Dermis blood vessel endothelial cell (primary cell): ENCODE measurements at places on chromosomes 4 and X. TPM values are rescaled to one million over a fixed set of nuclear protein-coding genes. Genes with fewer than 3 reads are reported as not detected.

DNA sequence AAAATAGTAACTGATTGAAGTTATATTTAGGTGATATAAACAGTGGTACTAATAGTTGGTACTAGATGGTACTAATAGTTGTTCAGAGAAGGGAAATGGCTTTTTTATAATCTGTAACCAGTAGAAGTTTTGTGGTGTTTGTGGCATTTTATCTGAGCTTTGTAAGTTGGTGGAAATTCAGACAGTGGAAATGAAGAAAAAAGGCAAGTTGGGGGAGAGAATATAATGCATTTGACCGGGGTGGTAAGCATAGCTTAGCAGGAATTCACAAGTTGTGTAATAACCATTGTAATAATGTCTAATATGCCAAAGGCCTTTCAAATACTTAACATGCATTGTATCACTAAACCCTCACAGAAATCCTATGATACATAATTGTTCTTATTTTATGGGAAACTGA lies 36.3 kb downstream of the DTHD1 start:
- no peak for DNase-seq

DNA sequence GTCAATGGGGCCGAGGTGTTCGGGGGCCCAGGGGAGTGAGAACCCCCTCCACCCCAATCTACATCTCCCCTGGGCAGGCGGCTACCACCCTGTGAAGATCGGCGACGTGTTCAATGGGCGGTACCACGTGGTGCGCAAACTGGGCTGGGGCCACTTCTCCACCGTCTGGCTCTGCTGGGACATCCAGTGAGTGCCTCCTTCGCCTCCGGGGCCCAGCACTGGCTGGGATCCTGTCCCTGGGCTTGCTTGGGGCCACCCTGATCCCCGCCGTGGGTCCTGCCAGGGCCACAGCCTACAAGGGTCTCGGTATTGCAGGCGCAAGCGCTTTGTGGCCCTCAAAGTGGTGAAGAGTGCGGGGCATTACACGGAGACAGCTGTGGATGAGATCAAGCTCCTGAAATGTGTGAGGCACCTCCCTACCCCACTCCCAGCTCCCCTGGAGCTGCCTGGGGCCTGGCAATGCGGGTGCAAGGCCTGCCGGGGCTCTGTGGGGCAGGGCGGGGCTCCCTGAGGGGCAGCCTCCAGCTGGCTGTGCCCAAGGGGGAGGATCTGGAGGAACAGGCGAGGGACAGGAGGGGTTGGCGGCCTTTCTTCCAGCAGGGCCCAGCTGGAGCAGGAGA lies 697 bp downstream of the SRPK3 start:
- no peak for DNase-seq

DNA sequence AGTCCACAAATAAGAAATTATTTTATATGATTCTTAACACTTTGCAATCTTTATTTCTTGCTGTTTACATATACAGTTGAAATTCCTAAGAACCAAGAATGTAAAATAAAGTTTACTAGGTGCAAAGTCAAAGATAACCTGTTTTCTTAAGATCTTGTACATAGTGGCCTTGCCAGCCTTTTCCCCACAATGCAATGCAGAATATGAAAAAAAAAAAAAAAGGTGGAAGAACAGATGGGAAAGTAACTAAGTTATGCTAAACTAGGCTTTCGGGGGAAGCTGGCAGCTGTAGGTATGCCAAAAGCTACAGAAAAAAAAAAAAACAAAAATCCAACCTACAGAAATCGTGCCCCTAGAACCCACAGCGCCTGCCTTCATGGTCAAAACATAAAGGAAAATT lies 1588.4 kb downstream of the STIM2 start:
- DNase-seq = no peak

DNA sequence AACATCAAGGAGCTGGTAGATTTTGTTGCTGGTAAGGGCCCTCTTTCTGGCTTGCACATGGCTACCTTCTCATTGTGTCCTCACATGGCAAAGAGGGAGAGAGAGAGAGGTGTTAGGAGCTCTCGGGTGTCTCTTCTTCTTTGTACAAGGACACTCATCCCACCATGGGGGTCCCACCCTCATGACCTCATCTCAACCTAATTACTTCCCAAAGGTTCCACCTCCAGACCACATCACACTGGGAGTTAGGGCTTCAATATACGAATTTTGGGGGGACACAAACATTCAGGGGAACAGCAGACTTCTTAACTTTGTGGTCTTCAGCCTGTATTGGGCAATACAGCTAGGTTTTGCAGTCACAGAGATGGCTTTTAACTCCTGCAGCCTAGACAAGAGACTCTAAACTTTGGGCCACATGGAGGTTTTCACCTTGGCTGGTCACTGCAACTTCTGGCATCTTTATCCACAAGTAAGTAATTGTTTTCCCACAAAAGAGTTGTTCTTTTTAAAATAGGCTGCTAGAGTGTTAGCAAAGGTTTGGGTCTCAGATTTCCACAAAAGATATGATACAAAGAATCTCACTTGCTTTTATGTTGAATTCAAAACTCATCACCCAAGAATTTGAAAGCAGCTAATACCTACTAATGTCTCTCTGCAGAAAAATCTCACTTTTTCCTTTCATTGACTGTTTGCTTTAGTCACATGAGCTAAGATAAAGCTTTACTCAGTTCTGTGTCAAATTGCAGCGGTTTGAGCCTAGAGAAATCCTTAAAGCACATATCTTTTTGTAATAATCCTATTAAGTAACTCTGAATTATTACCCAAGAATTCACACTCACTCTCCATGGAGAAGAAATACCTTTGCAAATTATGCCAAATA lies 39.6 kb upstream of the BBS12 start:
- no peak for DNase-seq

DNA sequence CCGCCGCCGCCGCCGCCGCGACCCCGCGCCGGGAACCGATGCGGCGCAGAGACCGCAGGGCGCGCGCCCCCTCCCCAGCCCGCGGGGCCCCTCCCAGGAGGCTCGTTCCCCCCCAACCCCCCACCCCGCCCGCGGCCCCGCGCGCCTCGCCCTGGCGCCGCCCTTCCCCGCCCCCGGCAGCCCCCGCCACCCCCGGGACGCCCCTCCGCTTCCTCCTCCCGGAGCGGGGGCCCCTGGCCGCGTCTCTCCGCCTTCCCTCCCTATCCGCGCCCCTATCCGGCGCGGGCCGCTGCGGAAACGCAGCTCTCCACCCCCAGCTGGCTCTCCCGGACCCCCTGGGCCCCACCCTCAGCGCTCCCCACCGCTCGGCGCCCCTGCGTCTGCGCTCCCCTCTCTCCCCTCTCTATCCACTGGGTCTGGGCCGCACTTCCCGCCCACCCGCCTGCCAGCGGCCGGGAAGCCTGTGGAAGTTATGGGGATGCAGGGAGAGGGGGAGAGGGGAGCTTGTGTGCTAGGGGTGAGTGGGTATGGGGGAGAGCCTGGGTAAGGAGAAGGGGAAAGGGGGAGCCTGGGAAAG lies at the start of gene TMEM271:
TSS of gene TMEM271 (minus strand) at position 51 of the 577 bp plus-strand sequence. CDS start 233 bp downstream, outside the sequence.
- DNase-seq = no peak

- no peak for DNase-seq
Measured at GRCh38 chr4:93761286-93761685, 67.3 kb upstream of the ATOH1 start.

DNA sequence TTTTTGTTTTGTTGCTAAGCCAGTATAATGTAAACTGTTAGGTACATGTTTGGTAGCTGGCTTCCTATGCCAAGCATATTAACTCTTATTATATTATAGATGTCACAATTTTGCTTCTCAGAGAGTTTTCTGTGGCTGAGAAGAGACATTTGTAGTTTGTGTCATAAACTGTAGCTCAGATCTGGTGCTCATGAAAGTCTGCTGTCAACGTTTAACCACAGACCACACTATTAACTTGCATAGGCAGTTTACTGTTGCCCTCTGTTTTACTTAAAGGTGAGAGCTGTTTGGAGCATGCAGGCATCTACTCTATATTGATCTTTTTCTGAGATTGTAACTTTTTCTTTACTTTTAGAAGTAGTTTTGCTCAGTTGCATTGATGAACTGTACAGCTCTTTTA lies 166.8 kb downstream of the TLL1 start:
- no peak for DNase-seq

NR0B1 gene
- not detected in 2 replicates for total RNA-seq

- no peak for DNase-seq
Measured at GRCh38 chr4:127881563-127881864, 821 bp downstream of the PLK4 start.

- no peak for DNase-seq
Measured at GRCh38 chr4:67048530-67048929, 496.8 kb downstream of the CENPC start.

DNA sequence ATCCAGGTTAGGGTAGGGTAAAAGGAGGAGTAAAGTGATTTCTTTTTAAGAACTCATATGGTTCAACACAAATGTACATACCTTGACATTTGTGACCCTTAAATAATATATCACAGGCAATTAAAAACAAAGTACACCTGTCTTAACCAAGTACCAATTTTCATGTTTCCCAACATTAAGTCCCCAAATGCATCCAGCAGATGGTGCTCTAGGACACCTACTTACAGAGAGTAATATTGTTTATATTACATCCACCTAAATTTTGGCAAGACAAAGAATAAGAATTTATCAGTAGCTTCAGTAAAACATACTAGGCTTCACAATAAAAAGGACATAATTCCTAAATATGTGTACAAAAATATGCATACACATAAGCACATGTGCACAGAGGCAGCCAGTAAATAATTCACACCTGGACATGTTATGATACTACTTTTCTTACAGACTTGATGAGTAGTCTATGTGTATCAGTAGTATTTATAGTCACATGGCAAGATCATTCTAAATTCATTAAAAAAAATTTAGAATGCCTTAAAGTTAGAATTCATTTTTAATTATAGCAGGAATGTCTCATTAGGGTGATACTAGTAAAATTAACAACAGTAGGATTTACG lies 219.7 kb downstream of the DCLK2 start:
- DNase-seq = peak; percentile 81

DNA sequence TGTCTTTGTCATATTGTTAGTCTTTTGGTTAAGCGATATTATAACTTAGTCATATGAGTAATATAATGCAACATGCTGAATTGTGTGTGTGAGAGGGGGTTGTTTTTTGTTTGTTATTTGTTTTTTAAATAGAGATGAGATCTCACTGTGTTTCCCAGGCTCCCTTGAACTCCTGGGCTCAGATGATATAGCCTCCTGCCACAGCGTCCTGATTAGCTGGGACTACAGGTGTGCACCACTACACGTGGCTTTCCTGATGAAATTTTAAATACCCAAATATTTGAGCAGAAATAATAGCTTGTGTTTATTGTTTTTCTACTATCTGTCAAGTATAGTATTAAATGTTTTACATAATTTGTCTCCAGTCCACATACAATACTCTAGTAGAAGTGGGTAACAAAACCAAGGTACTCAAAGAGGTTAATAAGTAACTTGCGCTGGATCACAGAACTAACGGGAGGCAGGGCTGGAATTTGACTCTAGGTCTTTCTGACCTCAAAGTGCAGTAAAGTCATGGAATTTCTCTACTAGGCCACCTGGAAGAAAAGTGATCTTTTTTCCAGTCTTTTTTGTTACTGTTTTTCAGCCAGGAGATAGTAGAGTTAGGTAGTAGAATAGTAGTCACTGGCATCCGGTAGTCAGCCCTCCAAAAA lies 47.8 kb downstream of the CLCN3 start:
- DNase-seq = no peak

DNA sequence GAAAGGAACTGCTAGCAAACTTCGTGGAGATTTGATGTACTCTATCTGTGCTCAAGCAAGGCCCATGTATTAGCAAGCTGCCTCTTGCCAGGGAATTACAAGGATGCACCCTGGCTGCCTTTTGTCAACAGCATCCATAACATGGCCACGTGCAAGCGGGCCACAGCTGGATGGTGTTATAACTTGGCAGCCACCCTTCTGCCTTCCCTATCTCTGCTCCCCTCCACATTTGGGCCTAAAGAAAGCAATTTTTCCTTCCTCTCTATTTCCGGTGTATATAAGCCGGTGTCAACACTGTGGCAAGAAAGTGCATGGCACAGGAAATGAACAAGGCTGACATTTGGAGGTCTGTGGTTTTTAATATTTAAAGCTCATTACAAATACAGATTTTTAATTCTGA lies 94.8 kb downstream of the CLNK start:
- no peak for DNase-seq

DNA sequence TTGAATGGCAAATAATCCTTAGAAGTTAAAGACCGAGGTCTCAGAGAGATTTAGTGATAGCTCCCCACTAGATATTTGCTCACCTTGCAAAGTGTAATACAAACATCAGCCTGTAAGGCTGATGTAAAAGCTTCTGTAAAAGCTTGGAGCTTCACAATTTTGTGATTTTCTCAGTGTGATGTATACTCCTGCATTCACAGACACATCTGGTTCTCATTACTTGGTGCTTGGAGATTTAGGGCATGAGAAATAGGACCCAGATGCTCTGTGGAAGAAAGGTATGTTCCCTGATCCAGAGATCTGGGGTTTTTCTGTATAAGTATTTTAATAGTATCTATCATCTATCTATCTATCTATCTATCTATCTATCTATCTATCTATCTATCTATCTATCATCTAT lies 1664.3 kb downstream of the C4orf33 start:
- DNase-seq = no peak

RAP2C gene
- 16.8 and 27.4 TPM in 2 replicates for total RNA-seq

DNA sequence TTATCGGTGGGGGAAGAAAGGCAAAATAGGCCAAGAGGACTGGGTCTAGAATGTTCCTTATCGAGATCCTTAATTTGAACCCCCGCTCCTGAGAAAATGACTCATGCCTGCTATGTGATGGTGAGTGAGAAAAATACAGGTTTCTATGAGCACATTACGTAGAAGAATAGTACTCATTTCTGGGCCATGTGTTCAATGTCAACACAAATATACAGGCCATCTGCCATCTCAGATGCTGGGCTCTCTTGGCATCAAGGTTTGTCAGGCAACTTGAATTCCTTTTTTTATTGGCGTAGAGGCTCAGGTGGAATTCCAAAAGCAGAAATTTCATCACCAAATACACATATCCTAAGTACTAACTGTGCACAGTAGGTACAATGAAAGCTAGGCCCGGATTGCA lies 81.4 kb upstream of the TRIM2 start:
- no peak for DNase-seq

DNA sequence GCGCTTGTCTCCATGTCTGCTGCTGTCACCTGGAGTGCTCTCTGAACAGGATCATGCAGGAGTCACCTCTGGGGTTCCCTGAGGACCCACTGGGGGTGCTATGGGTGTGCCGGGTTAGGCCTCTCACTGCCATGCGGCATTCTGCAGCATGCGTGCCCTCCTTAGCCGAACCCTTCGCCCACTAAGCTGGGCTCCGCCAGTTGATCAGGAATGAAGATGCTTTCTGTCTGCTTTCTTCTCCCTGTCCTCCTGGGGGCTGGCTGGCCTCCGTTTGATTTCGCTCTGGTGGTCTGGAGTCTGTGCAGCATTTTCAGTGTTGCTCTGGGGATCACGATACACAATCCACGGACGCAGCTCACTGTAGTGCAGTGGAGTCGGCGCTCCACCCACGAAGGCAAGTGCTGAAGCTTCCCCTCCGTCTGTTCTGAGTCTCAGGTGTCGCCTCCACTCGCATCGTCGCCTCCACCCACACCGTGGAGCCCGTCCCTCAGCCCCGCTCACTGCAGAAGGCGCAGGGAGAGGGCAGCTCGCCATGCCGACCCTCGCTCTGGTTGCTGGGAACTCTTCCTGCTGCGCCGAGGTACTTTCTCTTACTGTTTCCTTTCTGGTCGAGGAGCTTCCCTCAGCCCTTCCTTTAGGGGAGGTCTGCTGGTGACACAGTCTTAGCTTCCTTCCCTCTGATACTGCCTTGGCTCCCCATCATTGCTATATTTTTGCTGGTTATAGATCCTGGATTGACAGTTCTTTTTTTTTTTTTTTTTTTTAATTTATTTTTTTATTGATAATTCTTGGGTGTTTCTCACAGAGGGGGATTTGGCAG lies 29.2 kb downstream of the LETM1 start:
- no peak for DNase-seq

SHISA3 gene
- 2.0 and 2.7 TPM in 2 replicates for total RNA-seq

FGF13 gene
- 17.9 and 26.5 TPM in 2 replicates for total RNA-seq
